ENCODE measurements at places on chromosomes 1 and 21.
A peak's percentile ranks its signal among the peaks of the same experiment; 100 is the strongest.

- no peak for DNase-seq
These were observed 27.6 kb downstream of the WNT4 start for GRCh38 chr1:22115286-22115685.

GRCh38 chr1:16385659-16386453 lies 18.8 kb downstream of the SZRD1 start:
- no peak for DNase-seq

GRCh38 chr1:159152031-159152430 lies 19.4 kb upstream of the CADM3 start:
- DNase-seq, result no peak

DNA sequence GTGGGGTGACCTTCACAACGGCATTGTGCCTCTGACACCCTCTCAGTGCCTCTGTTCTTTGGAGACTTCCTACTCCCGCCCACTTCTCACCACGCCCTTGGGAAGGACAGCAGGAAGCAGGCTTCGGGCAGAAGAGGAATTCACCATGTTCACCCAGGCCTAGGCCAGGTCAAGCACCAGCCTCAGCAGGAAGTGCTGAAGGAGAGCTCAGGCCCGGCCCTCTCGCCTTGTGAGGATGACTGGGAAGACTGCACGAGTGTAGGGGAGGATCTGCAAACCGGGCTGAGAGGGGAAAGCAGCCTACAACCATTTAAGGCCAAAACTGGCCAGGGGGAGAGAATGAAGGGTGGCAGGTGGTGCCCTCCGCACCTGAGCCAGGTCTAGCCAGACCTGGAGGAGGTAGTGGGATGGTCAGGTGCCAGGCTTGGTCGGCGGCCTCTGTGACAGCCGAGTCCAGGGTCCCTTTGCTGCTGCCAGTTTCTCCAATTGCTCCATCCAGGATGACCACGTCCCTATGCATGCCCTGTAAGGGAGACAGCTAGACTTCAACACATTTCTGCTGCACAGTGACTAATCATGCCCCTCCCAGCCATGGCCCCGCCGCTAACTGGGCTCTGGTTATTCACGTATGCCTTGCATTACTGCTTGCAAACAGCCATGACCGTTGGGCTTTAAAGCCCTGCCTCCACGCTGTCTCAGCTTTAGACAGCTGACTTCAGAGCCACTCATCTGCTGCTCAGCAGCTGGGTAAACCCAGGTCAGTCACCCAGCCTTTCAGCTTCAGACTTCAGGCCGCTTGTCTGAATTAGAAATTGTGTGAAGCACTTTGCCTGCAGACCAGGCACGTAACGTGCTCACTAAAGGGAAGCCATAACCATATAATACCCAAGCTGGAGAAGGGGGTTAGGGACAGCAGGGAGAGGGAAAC lies 8.9 kb downstream of the MRTO4 start:
- no peak for DNase-seq

DNA sequence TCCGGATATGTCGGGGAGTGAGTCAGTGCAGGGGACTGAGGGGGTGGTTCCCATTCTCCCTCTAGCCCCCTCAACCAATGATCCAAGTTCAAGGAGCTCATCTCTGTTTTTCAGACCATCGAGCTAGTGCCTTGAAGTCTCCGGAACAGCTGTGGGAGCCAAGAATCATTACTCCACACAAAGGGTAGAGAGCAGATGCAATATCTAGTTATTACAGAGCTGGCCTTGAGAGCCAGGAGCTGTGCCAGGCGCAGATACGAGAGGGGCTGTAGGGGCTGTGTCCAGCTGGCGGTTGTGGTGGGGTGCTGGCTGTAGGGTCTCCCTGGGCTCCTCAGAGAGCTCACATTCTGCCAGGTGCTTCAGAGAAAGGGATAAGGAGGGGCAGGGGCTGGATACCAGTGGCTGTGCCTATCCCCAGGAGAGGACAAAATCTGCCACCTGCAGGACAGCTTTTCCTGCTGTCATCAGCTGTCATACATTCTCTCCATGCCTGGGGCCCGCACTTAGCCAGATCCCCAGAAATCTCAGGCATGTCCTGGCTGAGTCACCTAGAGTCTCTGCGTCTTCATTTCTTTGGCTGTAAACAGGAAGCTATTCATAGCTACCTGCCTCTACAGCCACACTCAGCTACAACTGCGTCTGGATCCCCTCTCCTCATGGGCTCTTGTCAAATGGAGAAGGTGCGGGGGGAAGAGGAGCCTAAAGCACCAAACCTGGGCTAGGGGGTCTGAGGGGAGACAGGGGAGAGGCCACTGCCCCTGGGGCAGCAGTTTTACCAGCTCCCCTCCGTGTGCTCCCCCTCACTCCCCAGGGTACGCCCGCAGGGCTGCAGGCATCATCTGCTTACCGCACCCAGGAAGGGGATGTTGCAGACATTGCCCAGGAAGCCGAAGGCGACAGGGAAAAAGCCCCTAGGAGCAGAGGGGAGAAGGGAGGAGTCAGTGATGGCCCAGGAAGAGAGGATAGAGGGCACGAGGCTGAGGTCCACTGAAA lies 2.4 kb upstream of the KISS1 start:
- DNase-seq, result no peak

DNA sequence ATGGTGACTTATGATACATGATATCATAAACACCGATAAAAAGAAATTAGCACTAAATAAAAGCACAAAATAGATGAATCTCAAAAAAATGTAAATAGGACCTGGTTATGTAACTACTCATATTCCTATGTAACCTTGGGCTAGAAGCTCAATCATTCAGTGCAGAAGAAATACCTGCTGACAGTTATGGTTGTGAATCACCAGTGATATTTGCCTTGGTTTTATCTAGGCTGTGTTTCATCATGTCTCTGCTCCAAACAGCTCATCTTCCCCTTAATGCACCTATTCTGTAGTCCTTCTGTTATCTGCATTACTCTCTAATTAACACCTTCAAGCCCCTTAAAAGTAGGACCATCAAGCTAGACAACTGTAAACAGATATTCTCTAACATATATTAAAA lies 16.3 kb upstream of the PIGC start:
- DNase-seq, result no peak

DNA sequence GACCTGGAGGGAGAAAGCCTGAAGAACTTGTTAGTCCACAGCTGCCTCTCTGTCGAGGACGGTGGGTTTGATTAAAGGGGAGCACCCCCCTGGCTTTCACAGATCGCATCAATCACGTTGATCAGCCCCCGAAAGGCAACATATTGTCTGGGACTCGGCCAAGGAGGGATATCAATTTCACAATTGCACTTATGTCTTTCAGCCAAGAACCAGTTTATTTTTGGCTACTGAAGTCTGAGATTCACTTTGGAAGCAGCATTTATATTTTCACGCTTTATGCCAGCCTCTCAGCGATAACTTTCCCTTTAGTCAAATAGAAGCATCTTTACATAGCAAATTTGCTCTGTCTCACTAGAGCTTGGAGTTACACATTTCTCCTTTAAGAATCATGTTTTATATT lies 253.2 kb upstream of the RRP15 start:
- no peak for DNase-seq

- DNase-seq, result no peak
These were observed 17.4 kb downstream of the PTTG1IP start for GRCh38 chr21:44856131-44856530.

GRCh38 chr1:78250201-78250600 lies 204.4 kb downstream of the GIPC2 start:
- DNase-seq, result no peak

DNA sequence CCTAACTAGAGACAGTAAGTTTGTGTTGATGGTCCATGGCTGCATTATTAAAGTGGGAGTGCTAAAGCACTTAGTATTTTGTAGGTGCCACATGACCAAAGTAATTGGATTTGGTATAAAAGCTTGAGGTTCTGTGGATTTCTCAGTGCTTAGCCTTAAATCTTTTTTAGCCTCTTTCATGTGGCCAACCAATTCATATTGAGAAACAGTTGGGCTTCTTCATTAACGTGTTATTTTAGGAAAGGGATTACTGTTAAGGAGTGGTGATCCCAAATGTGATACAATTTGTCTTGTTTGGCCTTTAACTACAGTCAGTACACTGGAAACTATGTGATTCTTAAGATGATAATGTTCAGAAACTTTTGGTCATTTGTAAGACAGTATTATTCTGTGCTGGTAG lies 25.5 kb downstream of the MAN1A2 start:
- no peak for DNase-seq

- no peak for DNase-seq
These were observed 27.7 kb downstream of the KNCN start for GRCh38 chr1:46523496-46524353.

GRCh38 chr1:232686346-232686745 lies 56.4 kb upstream of the SIPA1L2 start:
- DNase-seq, result no peak

GRCh38 chr1:222909586-222909985 lies 94.7 kb downstream of the DISP1 start:
- no peak for DNase-seq

- DNase-seq, result no peak
These were observed 732 bp downstream of the ABCG1 start for GRCh38 chr21:42219606-42220137.

- DNase-seq, result no peak
These were observed 1.6 kb downstream of the ADGRL4 start for GRCh38 chr1:79004916-79005315.

- no peak for DNase-seq
These were observed 78.6 kb downstream of the COLGALT2 start for GRCh38 chr1:183958958-183959357.

DNA sequence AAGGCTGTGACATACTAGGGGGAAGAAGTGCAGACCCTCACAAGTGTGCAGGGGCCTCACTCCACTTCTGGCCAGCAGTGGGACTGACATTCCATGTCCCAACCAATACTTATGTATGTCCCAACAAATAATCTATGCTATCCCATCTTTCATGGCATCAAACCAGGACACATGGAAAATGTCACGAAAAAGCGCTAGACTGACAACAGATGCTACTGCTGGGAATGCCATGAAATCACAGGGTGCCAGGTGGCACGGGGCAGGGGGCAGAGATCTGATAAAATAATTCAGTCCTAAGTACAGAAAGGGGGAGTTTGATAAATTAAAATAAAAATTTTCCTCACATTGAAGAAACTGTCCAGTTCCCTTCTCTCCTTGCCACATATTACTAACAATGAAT lies 27.6 kb upstream of the BCAS2 start:
- DNase-seq, result no peak

DNA sequence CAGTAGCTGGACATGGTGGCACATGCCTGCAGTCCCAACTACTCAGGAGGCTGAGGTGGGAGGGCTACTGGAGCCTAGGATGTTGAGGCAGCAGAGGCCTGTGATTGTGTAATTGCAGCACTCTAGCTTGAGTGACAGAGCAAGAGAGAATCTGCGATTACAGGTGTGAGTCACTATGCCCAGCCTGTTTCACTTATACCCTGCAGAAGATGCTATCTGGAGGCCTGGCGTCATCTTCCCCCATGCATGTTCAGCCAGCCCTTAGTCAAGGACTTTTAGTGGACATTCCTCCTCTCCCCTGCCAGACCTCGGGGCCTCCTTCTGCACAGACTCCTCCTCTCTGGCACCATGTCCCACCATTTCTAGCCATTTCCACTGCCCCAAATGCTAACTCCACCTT lies 36.3 kb upstream of the RCC2 start:
- no peak for DNase-seq

- DNase-seq, result no peak
These were observed 145.0 kb upstream of the ZC3H11B start for GRCh38 chr1:219757890-219758289.

GRCh38 chr1:202107321-202107761 lies 15.4 kb upstream of the GPR37L1 start:
- no peak for DNase-seq

- DNase-seq, result no peak
These were observed 142.4 kb upstream of the RUNX3 start for GRCh38 chr1:25072461-25072860.

GRCh38 chr1:150150133-150151021 lies 661 bp downstream of the PLEKHO1 start:
- DNase-seq, result peak; percentile 82

DNA sequence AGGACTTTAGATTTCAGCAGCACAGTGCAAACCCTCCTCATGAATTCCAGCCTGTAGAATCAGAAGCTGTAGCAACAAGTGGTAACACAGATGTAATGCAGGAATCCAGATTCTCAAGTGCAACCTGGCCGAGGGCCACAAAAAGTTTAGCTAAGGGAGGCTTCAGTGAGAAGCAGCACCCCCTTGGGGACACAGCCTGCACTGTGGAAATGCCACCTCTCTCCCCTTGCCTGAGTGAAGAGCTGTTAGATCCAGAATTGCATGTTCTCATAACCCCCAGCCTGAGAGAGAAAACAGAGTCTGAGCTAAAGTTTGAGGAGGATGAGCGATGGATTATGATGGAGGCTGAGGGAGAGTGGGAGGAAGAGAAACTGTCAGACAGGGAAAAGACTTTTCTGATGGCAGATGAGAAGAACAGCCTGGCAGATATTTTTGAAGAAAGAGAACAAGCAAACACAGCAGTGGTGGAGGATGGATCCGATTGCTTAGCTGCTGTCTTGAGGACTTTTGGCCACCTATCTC lies 80.5 kb upstream of the BMP8A start:
- no peak for DNase-seq

GRCh38 chr1:201354901-201355295 lies 22.6 kb downstream of the TNNT2 start:
- no peak for DNase-seq

DNA sequence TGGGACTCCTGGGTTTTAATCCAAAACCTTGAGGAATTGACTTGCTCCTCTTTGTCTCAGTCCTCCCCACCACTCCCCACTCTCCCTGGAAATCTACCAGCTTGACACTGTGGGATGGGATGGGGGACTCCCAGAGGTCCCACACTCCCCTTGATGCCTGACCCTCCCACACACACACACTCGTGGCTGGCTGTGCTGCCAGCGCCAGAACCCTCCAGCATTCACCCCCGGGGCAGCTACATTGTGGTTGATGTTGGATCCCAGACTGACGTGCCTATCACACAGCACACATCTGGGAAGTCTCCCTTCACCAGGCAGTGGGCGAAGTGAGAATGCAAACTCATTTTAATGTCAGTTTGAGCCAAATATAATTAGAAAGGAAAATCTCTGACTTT lies 10.0 kb downstream of the KIRREL1 start:
- no peak for DNase-seq

DNA sequence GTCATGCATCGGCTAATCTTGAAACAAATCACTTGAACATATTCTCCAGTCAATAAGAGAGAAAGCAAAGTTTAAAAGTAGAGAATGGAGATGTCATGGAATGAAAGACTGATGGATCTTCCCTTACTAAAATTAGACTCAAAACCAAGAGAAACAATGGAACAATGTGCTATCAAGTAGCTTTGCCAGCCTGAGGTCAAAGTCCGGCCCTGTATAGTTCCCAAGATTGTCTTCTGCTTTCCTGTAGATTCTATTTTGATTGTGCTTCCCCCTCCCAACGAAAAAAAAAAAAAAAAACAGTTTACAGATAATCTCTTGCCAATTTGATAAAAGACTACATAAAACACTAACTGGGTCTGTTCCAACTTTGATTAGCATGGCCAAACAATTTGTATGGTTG lies 40.8 kb upstream of the KIRREL1 start:
- no peak for DNase-seq

GRCh38 chr1:145886390-145886789 lies 724 bp upstream of the ANKRD35 start:
- DNase-seq, result no peak

DNA sequence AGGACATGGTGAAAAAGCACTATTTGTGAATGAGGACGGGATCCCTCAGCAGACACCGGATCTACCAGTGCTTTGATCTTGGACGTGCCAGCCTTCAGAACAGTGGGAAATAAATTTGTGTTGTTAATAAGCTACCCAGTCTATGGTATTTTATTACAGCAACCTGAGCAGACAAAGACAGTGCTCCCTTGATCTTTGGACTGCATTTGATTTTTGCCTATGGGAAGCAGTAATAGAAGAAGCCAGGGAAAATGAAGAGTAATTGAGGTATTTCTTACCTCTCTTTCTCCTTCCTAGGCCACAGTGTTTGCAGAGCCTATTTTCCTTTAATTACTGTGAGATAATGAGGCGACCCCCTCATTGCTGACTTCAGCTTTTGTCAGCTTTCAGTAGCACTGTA lies 87.9 kb downstream of the PDE4B start:
- no peak for DNase-seq
